ENCODE measurements at places on chromosomes 7 and 10.
A peak's percentile ranks its signal among the peaks of the same experiment; 100 is the strongest.

- no peak for DNase-seq
These were observed 5.1 kb upstream of the GRID1 start for GRCh38 chr10:86371691-86372090.

DNA sequence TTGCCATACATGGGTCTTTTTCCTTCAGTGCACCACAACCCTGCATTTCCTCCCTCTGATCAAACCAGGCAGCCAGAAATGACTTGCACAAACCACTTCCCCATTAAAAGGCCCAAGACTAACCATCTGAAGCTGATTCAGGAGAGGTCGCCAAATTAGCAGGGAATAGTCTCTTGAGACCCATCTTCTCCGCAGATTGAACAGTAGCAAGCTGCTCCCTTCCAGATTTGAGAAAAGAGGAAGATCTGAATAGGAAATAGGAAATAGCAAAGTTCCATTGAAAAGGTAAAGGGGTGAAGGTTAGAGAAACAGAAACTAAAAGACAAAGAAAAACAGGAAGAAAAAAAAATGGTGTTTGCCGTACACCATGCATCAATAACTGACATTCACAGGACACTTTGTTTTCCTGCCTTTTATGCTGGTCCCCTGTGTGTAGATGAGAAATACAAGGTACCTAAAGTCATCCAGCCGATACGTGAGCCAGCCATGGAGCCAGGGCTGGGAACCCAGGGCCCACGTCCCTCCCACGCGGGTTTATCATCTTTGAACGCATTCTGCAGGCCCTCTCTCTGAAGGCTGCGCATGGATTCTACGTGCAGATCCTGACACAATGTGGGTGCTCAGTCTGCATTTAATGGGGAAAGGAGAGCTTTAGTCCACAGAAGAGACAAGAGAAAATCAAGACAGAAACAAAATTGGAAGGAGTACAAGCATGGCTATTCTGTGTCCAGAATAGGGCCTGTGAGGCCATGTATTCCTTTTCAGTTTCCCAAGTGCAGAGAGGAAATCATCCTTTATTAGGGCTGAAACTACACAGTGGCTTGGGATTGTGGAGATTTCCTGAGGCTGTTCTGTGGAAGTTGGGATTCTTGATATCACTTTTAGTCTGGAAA, 268.4 kb upstream of the NPVF start:
- peak; percentile 12 for DNase-seq

- no peak for DNase-seq
These were observed 22.3 kb downstream of the KCP start for GRCh38 chr7:128888039-128888755.

DNA sequence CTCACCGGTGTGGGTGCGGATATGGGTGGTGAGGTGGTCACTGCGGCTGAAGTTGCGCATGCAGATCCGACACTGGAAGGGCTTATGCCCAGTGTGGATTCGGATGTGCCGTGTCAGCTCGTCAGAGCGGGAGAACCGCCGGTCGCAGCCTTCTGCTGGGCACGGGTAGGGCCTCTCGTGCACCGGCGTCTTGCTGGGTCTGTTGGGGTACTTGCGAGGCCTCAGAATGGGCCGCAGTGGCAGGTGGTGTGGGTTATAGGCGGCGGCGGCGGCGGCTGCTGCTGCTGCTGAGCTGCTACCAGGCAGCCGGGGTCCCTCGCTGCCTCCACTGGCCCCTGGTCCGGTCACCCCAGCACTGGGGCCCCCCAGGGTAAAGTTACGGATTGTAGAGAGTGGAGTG, 2.7 kb downstream of the EGR2 start:
- DNase-seq = no peak

- no peak for DNase-seq
These were observed 273.6 kb downstream of the SDHAF3 start for GRCh38 chr7:97390915-97391593.

GRCh38 chr10:19247843-19248242, 199.2 kb downstream of the MALRD1 start:
- DNase-seq = no peak

DNA sequence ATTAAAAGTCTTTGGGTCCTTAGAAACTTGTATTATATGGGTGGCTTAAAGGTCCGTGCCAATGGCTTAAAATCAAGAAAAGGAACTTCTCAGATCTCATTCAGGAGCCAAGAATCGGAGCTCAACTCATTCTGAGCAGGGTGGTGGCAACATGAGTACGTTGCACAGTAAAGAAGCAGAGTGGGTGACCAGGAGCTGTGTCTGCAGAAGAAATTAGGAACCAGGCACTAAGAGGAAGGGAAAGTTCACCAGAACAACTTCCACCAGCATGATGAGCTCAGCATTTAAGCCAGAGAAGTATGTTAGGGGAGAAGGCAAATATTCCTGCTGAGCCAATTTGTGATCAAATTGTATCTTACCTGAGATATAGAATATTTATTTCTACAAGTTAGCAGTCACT, 236.0 kb upstream of the NRP1 start:
- no peak for DNase-seq

- DNase-seq = no peak
These were observed 117.3 kb upstream of the PALS2 start for GRCh38 chr7:24455813-24456525.

- DNase-seq = no peak
These were observed 138.0 kb upstream of the YAE1 start for GRCh38 chr7:39428221-39428620.

- DNase-seq = no peak
These were observed 39.5 kb downstream of the CNPY1 start for GRCh38 chr7:155506854-155507337.

GRCh38 chr7:149444287-149444686, 16.6 kb downstream of the ZNF777 start:
- DNase-seq = no peak

GRCh38 chr7:82441669-82442478, 1.7 kb downstream of the CACNA2D1 start:
- no peak for DNase-seq

DNA sequence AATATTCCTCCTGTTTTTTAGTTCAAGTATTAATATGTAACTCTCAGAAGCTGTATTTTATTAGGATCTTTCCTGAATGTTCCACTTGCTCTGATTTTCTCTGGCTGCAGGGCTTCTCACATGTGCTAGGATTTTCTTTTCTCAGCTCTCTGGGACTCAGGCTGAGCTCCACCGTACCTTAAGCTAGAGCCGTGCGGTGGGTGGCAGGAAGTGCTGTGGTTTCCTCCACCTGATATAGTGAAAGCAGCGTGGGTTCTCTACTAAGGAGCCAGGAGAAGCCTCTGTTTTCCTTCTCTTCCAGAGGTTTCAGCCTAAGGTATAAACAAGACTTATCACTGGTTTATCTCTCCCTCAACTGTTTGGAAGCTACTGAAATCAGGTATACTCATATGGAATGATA, 433.6 kb downstream of the NRG3 start:
- DNase-seq = no peak

- no peak for DNase-seq
These were observed 160.0 kb downstream of the TAX1BP1 start for GRCh38 chr7:27900006-27900405.

All from CD4-positive, alpha-beta T cell treated with Interleukin-10 for 1 hour (primary cell).